Iris pigment epithelial cell (primary cell): ENCODE measurements at places on chromosomes 5 and 9.

DNA sequence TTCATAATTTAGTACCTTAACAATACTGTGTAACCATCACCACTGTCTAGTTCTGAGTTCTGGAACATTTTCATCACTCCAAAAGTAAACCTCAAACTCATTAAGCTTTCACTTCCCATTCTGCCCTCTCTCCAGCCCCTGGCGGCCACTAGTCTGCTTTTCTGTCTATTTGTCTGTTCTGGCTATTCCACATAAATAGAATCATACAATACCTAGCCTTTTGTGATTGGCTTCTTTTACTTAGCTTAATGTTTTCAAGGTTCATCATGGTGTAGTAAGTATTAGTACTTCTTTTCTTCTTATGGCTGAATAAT is 138.7 kb downstream of the RAPGEF6 start:
- no peak for DNase-seq

DNA sequence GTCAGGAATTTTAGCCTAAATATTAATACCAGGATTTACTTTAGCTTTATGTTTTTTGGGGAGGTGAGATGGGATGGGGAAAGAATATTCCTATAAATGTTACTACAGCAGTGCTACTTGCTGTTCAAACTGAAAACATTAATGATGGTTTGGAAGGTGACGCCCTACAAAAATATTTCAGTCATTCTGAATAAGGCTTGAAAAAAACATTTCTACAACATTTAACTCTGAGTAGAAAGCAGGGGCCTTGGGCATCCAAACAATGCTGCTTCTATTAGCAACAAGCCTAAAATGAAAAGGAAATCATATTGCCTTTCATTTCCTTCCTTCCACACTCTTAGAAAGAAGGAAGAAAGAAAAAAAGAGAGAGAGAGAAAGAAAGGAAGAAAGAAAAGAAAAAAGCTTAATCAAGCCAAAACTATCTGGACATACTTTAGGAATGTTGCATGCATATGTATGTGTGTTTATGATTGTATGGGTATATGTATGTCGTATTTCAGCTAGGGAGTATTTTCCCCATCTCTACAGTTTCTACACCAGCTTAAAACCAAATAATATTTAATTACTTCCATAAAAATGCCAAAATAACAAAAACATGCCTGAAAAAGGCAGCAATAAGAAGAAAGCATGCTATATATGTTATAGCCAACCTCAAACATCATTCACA is 16.3 kb upstream of the DAB2 start:
- DNase-seq: no peak

GRCh38 chr5:58381566-58381965 is 78.3 kb downstream of the PLK2 start:
- DNase-seq: no peak

GRCh38 chr9:2321523-2322148 is 300.0 kb upstream of the VLDLR start:
- no peak for DNase-seq

DNA sequence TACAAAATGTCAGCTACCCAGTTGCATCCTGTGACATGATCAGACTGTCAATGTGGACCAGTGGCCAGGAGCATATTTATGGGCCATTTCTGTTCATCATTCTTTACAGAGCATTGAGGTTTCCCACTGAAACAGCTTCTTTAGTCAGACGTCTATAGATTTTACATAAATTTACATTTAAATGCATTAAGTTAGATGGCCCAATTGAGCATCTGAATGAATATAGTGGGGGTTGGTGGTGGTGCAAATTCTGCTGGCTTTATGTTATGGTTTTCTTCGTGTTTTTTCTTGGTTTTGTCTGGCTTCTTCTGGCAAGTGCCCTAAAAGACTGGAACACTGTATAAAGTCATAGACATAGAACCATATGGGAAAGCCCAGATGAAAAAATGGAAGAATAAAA is 214.1 kb downstream of the PJA2 start:
- no peak for DNase-seq

DNA sequence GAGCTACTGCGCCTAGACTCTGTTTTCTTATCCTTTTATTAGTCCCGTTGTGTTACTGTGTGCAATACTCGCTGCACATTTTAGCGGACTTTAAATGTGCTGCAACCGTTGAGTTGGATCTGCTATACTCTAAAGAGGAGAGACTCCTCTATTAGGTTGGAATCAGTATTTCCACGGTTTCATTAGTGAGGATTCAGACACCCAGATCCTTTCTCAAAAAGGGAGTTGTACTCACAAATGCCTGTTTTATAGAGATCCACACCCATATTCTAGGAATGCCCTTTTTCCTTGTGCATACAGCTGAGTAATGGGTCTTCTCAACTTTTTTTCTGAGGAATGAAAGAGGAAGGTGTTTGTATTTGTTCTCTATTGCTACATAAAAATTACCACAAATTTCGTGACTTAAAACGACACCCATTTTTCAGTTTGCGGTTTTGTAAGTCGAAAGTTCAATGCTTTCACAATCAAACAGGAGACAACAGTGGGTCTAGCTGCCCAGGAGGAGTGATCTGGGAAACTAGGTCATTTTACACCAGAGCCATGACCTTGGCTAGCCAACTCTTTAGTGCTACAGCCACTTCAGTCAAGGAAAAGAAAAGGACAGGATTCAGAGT is 52.8 kb upstream of the SLC44A1 start:
- DNase-seq: peak; percentile 45

GRCh38 chr5:32848120-32848519 is 137.0 kb downstream of the NPR3 start:
- DNase-seq: no peak

DNA sequence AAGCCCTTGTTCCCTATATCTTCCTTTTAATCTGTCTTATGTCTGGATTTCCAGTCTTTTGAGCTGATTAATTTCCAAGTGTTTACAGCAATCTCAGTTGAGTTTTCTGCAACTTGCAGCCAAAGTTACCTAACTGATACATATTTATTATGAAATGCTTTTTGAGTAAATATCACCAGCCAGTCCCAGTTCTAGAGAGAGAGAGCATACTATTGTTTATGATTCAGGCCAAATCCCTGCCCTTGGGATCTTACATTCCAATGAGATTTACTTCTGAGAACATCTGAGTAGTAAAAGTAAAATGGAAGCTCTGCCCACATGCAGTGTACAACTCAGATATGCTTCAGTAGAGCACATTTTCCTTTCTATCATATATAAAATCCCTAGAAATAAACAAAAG is 661.7 kb downstream of the KCTD16 start:
- DNase-seq: peak; percentile 9

GRCh38 chr9:109179801-109180523 is 12.9 kb upstream of the FRRS1L start:
- no peak for DNase-seq

DNA sequence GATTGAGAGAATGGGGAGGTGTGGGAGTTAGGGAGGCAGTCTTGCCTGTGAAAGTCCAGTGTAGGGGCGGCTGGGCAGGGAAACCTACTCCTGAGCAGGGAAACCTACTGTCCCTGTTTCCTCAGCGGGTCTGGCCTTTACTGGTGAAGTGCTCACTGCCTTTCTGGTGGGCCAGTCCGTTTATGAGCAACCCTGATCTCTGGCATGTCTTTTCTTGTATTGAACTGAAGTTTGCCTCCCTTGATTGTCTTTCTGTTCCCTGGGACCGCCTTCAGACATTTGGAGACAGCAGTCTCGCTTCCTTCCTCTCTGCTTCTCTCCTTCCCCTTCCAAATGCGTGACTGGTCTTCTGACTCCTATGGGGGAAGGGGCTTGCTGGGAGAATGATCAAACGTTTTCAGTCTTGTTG is 2.9 kb downstream of the SNX18 start:
- DNase-seq: no peak

GRCh38 chr9:13769641-13770040 is 490.1 kb upstream of the MPDZ start:
- DNase-seq: no peak

DNA sequence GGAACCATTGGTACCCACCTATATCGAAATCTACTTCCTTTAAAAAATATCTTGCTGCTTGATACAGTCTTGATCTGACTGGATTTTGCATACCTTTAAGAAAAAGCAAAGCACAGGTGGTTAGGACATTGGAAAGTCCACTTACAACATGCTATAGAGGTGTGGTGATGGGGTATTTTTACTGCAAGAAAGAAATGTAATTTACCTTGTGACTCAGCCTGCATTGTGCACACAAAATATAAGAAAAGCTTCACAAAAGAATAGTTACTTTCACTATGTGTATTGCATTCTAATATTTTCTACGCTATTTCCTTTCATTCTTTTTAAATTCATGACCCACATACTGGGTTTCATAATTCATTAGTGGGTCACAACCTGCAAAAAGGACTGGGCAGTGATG is 236.2 kb upstream of the RASEF start:
- no peak for DNase-seq

GRCh38 chr9:130137081-130137640 is 35.0 kb upstream of the NCS1 start:
- no peak for DNase-seq

DNA sequence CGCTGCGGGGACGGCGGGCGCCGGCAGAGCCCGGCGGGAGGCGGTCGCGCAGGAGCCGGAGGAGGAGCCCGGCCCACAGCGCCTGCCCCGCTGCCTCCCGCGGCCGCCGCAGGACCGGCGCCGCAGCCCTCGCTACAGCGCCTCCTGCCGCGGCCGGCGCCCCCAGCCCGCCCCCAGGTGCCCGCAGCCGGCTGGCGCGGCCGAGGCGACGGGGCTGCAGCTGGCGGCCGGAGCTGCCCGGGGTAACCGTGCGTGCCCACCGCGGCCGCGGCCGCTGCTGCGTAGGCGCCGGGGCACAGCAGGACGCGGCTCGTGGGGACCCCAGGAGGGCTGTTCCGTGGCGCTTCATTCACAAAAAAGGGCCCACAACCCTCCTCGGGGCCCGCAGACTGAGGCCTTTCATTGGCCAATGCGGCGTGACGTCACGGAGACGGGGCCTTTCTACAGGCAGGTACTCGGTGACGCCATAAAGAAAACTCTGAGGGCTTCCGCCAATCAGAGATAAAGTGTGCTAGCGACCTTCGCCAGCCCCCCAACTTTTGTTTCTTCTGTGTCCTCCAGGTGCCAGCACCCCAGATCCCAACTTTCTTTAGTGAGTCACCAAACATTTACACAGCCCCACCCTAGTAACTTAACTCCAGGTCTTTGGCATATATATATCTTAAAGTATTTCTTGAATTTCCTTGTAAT is at the start of gene CDC14B:
Gene CDC14B (minus strand): TSS at position 353 of the 690 bp plus-strand sequence. CDS start 465 bp downstream, outside the sequence.
- peak; percentile 95 for DNase-seq

GRCh38 chr5:4093236-4093635 is 497.6 kb downstream of the IRX1 start:
- no peak for DNase-seq

GRCh38 chr9:132749306-132749705 is 79.0 kb downstream of the GTF3C4 start:
- no peak for DNase-seq

- no peak for DNase-seq
Measured at GRCh38 chr5:57517250-57517649, 34.6 kb upstream of the ACTBL2 start.

GRCh38 chr5:109690242-109690974 is 681 bp downstream of the MAN2A1 start:
- peak; percentile 57 for DNase-seq

GRCh38 chr5:80569086-80569960 is 757 bp downstream of the ANKRD34B start:
- no peak for DNase-seq

DNA sequence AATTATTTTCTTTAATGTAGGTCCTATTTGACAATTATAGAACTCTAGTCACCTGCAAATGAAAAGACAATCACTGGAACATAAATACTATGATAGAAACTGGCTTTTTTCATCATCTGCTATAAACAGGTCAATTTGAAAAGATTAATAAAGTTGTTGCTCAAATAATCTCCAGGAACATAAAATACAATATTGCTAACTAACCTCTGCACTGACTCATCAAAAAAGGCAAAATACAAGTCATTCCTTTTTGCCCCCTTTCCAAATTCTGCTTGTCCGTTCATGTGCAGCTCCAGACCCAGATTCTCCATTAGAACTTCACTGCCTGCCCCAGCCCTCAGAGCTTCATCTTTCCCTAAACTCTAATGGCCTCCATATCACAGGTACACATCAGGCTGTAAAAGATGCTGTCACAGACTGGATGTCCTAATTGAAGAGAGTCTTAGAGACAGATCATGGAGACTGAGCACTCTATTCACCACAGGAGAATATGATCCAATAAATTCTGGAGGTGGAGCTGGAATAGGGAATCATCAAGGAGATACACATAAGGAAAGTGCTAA is 1.6 kb downstream of the DCTN4 start:
- no peak for DNase-seq

DNA sequence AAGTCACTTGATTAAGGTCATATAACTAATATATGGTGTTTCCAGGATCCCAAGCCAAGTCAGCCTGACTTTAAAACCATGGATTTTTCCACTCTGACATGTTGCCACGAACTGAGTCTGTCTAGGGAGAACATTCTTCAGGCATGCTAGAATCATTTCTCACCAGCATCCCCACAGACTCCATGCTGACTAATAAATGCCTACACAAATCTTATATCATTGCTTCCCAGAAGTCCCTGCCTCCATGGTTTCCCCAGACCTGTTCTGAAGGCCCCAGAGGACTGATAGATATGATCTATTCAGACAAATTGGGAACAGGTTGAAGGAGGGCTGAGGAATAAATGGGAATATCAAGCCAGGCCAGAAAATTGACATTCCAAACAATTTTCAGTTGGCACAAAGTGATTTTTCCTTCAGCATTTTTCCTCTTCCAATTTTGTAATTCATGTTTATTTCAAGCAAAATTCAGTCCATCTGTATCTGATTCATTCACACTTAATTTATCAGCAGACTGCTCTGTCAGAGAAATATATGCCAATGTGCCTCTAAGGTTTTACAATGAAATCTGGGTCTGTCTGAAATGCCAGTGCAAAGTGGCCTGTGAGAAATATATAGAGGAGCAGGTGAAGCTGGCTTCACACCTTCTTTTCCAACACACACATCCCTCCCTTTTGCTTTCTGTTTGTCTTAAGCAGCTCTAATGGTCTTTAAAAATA is 413.6 kb upstream of the TNC start:
- DNase-seq: peak; percentile 78

GRCh38 chr5:116271446-116272025 is 186.7 kb downstream of the COMMD10 start:
- peak; percentile 78 for DNase-seq

DNA sequence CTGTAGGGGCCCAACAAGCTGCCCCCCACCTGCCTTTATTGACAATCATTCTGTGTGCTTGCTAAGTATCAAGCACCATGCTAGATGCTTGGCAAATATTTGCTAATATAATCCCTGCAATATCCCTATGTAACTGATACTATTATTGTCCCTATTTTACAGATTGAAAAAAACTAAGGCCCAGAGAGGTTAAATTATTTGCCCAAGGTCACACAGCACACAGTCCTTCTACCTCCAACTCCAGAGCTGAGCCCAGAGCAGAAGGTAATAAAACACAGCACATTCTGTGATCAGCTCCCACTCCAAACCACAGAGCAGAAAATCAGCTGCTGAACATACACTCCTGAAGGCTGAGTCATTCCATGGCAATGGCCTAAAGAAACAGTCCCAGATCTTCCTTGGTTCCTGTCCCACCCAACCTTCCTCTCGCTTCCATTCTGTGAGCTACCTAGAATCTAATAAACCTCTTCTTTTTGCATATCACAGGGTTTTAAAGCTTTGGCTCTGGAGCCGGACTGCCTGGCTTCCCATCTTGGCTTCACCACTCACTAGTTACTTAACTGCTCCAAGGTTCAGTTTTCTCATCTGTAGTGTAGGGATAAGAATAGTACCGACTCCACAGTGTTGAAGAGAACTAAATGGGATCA is 66.7 kb upstream of the ADRA1B start:
- DNase-seq: peak; percentile 89
